ENCODE measurements at places on chromosomes 12 and 14.

- DNase-seq: peak; percentile 29
These were observed 1.1 kb downstream of the POLR3B start for GRCh38 chr12:106358396-106359241.

DNA sequence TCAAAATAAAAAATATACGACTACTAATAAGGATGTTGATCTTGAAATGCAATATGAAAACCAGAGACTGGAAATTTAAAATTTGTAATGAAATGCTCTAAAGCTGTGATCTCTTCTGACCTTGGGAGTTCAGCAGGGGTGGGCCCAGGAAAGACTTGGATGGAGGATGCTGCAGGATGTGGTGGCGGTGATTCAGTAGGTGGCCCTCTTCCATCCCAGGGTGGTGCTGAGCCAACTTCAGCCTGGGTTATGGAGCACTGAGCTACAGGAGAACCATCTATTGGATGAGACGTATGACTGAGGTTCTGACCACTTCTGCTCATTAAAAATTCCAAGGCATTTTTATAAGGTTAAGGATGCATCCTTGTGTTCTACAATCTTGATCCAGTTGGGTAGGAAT, 6.9 kb upstream of the PDE3A start:
- DNase-seq: no peak

GRCh38 chr14:55160989-55161388, 30.4 kb downstream of the DLGAP5 start:
- DNase-seq: peak; percentile 61

DNA sequence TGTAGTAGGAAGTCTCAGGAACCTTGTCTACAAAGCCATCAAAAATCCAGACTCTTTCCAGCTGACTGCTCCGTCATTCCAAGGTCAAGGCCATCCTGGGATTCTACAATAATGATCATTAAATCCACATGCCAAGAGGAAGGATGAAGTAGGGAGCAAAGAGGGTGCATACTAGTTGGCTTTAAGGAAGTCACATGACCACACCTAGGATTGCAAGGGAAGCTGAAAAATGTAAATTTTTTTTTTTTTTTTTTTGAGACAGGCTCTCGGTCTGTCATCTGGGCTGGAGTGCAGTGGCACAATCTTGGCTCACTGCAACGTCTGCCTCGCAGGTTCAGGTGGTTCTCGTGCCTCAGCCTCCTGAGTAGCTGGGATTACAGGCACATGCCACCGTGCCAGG, 7.3 kb upstream of the MRPL42 start:
- DNase-seq: no peak

DNA sequence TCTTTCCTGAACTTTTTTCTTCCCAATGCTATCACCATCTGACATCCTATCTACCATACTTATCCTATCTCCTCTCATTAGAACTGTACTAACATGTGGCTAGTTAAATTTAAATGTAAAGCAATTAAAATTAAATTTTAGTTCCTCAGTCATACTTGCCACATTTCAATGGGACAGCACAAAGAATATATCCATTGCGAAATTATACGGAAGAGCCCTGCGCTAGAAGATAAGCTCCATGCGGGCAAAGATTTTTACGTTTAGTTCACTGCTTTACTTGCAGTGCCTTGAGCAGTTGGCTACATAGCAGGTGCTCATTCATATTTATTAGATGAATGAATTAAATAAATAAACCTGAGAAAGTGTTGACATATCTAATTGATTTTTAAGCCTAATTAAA, 33.1 kb downstream of the SEC23A start:
- no peak for DNase-seq

DNA sequence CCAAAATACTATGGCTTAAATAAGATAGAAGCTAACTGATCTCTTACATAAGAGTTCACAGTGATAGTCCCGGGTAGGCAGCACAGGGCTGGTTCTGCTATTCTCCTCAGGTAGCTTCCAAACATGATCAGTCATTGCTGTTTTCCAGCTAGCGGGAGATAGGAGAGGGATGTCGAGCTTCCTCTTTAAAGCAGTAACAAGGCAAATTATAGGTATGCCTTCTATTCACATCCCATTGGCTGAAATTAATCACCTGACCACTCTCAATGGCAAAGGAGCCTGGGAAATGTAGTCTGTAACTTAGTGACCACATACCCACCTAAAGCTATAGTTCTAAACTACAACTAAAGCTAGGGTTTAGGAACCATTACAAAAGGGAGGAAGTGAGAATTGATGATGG, 34.5 kb upstream of the VRK1 start:
- DNase-seq: peak; percentile 65

- DNase-seq: no peak
These were observed 88.8 kb downstream of the KCNH5 start for GRCh38 chr14:62956413-62956812.

DNA sequence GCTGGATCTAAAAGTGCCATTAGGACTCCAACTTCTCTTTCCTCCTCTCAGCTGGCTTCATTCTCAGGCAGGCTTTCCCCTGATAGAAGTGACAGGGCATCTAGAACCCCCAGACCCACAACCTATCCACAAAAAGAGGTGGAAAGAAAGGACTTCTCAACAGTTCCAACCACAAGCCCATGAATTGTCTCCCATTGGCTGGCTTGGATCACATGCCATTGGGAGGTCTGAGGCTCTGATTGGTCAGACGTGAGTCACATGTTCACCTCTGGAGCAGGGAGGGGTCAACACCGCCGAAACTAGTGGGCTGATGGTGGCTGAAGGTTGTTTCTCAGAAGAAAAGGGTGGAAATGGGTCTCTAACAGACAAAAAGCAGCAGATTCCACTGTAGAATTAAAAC, 47.2 kb downstream of the DRAM1 start:
- peak; percentile 55 for DNase-seq

DNA sequence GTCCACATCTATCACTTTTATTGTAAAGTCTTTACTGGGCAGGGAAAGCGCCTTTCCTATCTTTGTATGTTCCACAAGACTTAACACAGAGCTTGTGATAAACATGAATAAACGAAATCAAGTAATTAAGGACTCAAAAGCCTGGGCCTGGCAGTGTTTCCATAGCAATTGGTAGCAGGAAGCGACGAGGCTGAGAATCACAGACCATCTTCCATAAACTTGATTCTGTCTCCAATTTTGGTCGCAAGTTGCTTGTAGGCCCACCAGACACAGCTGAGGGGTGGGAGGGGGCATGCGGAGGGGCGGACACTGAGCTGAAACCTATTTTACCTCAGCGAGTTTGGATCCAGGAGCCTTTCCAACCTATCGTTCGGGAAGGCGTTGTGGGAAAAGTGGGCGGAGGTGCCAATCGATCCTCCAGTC, 302 bp downstream of the CCDC38 start:
- DNase-seq: peak; percentile 31

- no peak for DNase-seq
These were observed 554 bp upstream of the ATF7 start for GRCh38 chr12:53626702-53627169.
